ENCODE measurements at places on chromosomes 11 and 22.

DNA sequence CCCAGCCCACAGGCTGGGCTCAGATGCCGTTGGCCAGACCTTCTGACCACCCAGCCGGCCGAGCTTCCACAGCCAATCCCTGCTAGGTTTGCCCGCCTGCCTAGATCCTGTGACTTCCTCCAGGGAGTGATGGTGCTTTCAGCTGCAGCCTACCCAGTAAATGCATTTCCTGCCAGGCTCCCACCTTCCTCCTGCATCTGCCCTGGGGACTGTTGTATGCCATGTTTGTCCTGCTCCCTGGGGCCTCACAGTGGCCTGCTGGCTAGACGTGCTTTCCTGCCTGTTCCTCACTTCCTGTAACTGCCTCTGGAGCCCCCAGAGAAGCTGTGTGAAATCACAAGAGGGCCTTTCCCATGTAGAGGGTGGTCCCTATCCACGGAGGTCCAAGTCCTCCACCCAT is 86.2 kb downstream of the GALNT18 start:
- DNase-seq = no peak

- DNase-seq = no peak
Observed at GRCh38 chr11:16114978-16115871, 241.1 kb downstream of the SOX6 start.

- no peak for DNase-seq
Observed at GRCh38 chr11:23632293-23632692, 772.0 kb upstream of the CCDC179 start.

DNA sequence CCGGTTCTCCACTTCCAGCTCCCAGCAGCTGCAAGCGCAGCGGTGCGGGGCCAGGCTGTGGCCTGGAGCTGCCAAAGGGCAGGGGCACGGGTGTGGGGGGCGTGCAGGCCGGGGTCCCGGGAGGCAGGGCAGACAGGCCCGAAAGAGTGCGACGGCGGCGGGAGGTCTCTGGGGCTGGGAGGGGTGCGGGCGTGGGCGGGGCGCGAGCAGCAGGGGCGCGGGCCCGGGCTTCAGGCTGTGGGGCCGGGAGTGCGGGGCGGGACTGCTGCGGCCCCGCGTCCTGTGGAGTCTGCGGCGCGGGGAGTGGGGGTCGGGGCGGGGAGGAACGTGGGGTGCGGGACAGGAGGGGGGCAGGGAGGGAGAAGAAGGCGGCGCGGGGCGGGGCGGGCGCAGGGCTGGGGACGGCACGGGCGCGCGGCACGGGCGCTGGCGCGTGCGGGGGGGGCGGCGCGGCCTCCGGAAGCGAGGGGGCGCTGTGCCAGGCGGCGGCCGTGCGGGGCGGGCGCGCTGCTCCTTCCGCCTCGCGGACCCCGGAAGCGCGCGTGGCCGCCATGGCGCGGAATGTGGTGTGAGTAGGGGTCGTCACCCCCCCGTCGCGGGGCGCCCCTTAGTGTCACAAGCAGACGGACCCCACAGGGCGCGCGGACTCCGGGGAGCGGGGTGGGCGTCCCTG is at the start of gene MRPL23:
Gene MRPL23 (plus strand): TSS at position 521 of the 673 bp plus-strand sequence. CDS start 31 bp downstream, at position 552.
- DNase-seq = peak; percentile 33

DNA sequence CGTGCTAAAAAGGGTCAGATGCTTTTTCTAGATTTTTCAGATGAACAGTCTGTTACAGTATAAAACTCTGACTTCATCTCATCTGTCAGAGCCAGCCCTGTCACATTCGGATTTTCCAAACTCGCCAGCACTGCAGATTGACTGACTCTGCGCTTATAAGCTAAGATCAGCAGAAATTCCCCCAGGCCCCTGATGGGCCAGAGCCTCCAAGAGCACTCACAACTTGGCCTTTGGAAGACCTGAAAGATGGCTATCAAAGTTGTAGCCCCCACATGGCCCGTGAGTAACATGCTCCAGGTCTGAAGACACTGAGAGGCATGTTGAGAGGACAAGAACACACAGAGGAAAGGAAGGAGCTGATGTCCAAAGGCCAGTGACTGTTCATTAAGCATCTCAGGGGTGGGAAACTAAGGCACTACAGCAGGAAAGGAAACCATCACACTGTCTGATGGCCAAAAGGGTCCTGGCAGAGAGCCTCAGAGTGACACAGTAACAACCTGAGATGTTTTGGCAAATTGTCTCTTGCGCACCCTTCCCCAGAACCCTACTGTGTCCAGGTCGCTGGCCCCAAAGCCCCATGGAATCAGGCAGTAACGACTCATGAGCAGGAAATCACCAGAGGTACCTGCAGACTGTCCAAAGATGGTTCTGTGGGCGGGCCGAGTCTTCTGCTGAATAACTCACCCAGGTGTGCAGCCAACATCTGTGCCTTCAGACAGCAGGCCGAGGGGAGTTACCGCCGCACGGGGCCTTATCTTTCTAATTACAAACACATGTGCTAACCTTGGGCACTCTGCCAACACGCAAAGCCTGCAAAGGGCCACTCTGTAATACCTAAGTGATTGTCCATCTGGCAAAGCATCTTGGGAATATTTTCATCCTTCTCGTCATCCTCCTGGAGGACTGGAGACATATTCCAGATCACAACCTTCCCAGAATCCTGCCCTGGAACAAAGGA is 23.6 kb downstream of the HIRA start:
- DNase-seq = no peak

- DNase-seq = no peak
Observed at GRCh38 chr11:19714387-19715363, 2.0 kb downstream of the NAV2 start.

GRCh38 chr11:6203327-6203726 is 2.0 kb upstream of the C11orf42 start:
- DNase-seq = no peak

GRCh38 chr11:109197656-109198055 is 224.3 kb upstream of the C11orf87 start:
- DNase-seq = no peak

DNA sequence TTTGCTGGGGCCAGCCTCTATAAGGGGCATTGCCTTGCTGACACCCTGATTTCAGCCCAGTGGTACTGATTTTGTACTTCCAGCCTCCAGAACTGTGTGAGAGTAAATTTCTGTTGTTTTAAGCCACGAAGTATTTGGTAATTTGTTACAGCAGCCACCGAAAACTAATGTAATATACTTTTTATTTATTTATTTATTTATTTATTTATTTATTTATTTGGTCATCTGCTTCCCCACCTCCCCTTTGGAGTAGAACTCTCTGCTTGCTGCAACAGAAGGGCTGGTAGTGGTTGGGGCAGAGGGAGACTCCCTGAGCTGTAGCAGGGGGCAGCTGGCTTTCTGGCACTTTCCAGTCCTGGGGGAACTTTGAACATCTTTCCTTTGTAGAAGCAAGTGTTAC is 128.4 kb upstream of the RAG2 start:
- no peak for DNase-seq

DNA sequence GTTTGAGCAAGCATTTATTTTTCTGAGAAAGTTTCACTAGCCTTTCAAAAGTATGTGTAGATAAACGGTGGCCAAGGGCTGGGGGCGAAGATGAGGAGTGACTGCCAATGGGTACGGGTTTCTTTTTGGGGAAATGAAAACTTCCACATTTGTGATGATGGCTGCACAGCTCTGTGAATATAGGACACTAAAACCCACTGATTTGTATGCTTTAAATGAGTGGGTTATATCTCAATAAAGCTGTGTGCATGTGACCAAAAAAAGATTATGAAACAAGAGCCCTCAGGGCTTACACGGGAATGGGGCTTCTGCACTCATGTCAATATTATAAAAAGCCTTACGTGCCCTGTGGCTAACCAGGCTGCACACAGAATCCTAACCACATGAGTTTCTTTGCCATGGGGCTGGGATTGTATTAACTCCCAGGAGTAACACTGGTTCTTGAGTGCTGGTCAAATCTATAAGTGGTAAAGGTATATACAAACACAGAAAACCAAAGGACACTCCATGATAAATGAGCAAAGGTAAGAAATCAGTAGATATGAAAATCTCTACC is 31.3 kb downstream of the ABCC8 start:
- DNase-seq = no peak

DNA sequence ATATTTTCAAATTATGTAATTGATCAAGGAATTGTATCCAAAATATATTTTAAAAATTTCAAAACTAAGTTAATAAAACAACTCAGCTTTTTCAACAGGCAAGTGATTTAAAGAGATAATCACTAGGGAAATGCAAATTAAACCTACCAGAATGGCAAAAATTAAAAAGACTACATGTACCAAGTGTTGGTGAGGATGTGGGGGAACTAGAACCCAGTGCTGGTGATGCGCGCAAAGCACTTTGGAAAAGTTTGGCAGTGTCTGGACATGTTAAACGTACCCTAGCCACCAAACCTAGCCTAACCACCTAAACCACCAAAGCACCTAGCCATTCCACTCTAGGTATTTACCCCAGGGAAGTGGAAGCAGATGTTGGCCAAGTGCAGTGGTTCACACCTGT is 22.9 kb downstream of the PACSIN2 start:
- DNase-seq = no peak

DNA sequence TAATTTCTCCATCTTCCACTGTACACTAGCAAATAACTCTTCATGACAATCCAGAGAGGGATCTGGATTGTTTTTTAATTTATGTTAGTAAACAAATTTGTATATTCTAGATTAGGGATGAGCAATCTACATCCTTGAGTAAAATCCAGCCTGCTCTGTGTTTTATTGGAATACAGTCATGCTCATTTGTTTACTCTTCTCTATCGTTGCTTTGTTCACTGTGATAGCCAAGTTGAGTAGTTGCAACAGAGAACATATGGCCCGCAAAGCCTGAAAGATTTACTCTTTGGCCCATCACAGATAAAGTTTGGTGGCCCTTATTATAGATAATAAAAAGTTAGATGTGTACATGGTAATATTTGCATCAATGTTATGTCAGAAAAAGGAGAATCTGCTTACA is 6.2 kb upstream of the BLID start:
- DNase-seq = no peak

DNA sequence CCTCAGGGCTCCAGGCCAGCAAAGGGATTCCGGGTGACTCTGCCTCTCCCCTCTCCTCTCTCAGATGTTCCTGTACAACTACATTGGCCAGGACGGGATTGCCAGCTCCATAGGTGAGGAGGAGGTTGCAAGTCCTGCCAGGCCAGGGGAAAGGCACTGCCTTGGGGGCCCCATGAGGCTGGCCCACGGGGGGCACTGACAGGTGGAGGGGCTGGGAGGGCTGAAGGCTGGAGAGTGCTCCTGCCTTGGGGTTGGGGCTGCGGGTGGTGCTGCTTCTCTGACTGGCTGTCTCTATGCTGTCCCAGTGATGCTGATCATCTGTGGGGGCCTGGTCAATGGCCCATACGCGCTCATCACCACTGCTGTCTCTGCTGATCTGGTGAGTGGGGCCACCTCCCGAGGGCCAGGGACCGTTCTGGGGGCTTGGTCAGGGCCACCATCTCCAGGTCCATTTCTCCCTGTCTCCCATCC is 21.7 kb downstream of the SLC37A2 start:
- DNase-seq = no peak

DNA sequence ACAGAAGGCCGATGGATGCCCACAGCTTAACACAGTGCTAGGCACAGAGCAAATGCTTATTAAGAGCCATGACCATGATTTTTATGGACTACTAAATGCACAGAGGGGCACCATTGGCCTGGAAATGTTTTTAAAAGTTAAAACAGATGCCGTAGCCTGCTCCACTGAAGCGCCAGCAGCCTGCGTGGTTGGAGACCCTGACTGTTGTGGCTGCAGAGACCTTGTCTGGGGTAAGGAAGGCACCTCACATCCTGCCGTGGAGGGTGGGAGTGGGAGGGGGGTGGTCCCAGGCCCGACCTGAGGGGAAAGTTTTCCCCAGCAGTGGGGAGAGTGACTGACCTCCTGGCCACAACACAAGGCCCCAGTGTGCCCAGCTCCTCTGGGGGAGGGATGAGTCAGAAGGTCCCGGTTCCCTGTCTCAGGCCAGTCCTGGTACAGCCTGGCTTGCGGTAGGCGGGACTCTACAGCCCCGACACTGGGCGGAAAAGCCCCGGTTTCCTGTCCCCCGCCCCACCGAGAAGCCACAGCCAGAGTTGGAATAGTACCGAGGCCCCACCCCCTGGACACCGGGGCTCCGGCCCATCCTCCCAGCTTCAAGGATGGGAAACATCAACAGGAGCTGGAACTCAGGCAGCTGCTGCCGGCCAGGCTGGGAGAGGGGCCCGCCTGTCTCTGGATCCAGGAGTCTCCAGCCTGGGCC is 7.0 kb downstream of the CHST1 start:
- no peak for DNase-seq

GRCh38 chr22:23847991-23848864 is 9.4 kb upstream of the DERL3 start:
- DNase-seq = no peak

DNA sequence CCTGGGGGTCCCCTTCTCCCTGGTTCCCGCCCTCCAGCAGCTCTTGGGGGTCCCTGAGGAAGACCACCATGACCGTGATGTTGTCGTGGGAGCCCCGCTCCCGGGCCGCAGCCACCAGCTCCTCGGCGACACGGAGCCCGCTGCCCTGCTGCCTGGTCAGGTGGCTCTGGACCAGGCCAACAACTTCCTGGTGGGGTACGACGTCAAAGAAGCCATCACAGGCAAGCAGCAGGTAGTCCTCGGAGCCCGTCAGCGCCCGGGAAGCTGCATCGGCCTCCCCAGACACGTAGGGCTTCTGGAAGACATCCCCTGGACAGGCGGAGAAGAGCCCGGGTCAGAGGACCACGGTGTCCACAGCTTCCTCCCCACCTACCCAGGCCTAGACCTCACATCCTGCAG is 29.5 kb downstream of the PPM1F start:
- DNase-seq = no peak

DNA sequence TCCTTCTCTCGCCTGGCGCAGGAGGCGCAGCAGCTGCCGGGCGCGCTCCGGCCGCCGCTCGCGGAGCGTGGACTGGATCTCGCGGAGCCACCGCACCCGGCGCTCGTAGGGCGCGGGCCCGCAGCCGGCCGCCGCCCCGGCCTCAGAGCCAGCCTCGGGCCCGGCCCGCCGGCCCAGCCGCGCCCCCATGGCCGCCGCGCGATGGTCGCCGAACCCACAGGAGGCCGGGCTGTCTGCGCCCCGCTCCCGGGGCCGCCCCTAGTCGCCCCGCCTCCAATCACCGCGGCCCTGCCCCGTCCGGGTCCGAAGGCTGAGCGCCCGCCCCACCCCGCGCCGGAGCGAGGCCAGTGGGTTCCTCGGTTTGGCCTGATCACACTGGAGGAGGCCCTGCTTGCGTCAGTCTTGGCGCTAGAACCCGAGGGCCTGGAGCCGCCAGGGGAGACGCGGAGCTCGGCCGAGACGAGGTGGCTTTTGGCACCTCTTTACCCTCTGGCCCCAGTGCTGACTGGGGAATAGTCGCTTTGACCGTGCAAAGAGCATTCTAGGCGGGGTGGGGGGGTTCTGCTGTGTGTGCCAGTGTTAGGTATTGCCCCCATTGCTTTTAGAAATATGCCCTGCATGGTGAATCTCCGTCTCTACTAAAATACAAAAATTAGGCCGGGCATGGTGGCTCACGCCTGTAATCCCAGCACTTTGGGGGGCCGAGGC is at the start of gene LRRC75B:
Gene LRRC75B (minus strand): TSS at position 223 of the 708 bp plus-strand sequence. CDS start 34 bp downstream, at position 189.
- no peak for DNase-seq

All from activated naive CD4-positive, alpha-beta T cell treated with anti-CD3 and anti-CD28 coated beads, Interleukin-2, amount 50 U/mL, for 16 hours (primary cell).